M059J (cell line): ENCODE measurements at places on chromosomes 6 and 20. TPM values are rescaled to one million over a fixed set of nuclear protein-coding genes. Genes with fewer than 3 reads are reported as not detected.

TTLL9 gene
- total RNA-seq, result not detected in 2 replicates

SLC24A3 gene
- 1.8 and 2.8 TPM in 2 replicates for total RNA-seq

EEF1A1 gene
- 4,897 and 5,853 TPM in 2 replicates for total RNA-seq

PTK6 gene
- total RNA-seq, result not detected in 2 replicates

FOXA2 gene
- not detected in 2 replicates for total RNA-seq

NDUFAF5 gene
- total RNA-seq, result 27.6 and 43.6 TPM in 2 replicates

SPATS1 gene
- total RNA-seq, result not detected in 2 replicates

CLIC5 gene
- total RNA-seq, result not detected in 2 replicates

ARMH2 gene
- total RNA-seq, result not detected in 2 replicates

KCNK5 gene
- total RNA-seq, result not detected in 2 replicates

ELOVL4 gene
- total RNA-seq, result 2.4 and 4.0 TPM in 2 replicates

GCLC gene
- 12.8 and 17.6 TPM in 2 replicates for total RNA-seq

BANF2 gene
- total RNA-seq, result not detected in 2 replicates

CYP21A2 gene
- total RNA-seq, result not detected in 2 replicates

PGC gene
- total RNA-seq, result not detected in 2 replicates

ENPP1 gene
- 31.3 and 40.5 TPM in 2 replicates for total RNA-seq

DPPA5 gene
- total RNA-seq, result not detected in 2 replicates

C6orf163 gene
- not detected in 2 replicates for total RNA-seq

SH3BGRL2 gene
- total RNA-seq, result 6.4 and 9.8 TPM in 2 replicates

MGME1 gene
- 19.2 and 27.4 TPM in 2 replicates for total RNA-seq

POLR1C gene
- 21.8 and 27.8 TPM in 2 replicates for total RNA-seq

TRPC4AP gene
- total RNA-seq, result 90.6 and 94.4 TPM in 2 replicates

SLC17A2 gene
- not detected in 2 replicates for total RNA-seq

HAO1 gene
- not detected in 2 replicates for total RNA-seq

TRIM40 gene
- not detected in 2 replicates for total RNA-seq

MEP1A gene
- not detected in 2 replicates for total RNA-seq

ABHD16B gene
- total RNA-seq, result not detected in 2 replicates

RSPH4A gene
- total RNA-seq, result 0.10 TPM in 1 of 2 replicates, not detected in the other

SMOC2 gene
- 0.05 and 0.47 TPM in 2 replicates for total RNA-seq

MUC21 gene
- total RNA-seq, result not detected in 2 replicates
